ENCODE measurements at places on chromosomes 16 and 17. TPM values are rescaled to one million over a fixed set of nuclear protein-coding genes. Genes with fewer than 3 reads are reported as not detected.

The STX1B gene
- total RNA-seq: 8.5 TPM

The KRTAP1-5 gene
- total RNA-seq: 77.2 TPM

The ITGA2B gene
- 0.24 TPM for total RNA-seq

The CCL8 gene
- not detected for total RNA-seq

The CPSF4L gene
- not detected for total RNA-seq

GRCh38 chr17:76562734-76563148, 22.9 kb downstream of the PRCD start:
- peak overlapping the region; percentile 79 for H3K27ac ChIP-seq
- H3K4me1 ChIP-seq: peaks cover 82% of the 10 kb centered on the region
- peaks cover 66% of the 10 kb centered on the region for H3K36me3 ChIP-seq
- H3K4me3 ChIP-seq: peak overlapping the region; percentile 50

- no peak overlapping the region for H3K27ac ChIP-seq
- no peak overlapping the region for H3K4me3 ChIP-seq
- H3K4me1 ChIP-seq: peaks cover 38% of the 10 kb centered on the region
- H3K36me3 ChIP-seq: 0 out of 2 replicates have a peak, but pooled peaks cover 4% of the 10 kb centered on the region
- H3K27me3 ChIP-seq: peaks cover 8% of the 10 kb centered on the region
Measured at GRCh38 chr17:45366049-45366448, 49.2 kb upstream of the MAP3K14 start.

- peaks cover 17% of the 10 kb centered on the region for H3K27me3 ChIP-seq
- no peaks in the 10 kb centered on the region for H3K4me1 ChIP-seq
- H3K27ac ChIP-seq: no peak overlapping the region
Measured at GRCh38 chr16:68612996-68613395, 32.1 kb upstream of the CDH3 start.

DNA sequence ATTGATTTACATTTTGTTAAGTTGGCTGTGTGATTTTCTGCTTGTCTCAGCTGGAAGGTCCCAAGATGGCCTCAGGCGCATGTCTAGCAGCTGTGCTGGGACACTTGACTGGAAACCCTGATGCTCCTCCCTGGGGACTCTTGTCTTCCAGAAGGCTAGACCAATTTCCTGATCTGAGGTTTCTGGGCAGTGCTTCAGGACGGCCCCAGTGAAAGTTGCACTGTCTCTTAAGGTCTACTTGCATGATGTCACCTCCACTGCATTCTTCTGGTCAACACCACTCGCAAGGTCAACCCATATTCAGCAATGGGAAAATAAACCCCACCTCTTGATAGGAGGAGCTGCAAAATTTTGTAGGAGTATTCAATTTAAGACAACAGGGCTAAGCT, 116.0 kb downstream of the SALL1 start:
- no peak overlapping the region for H3K4me3 ChIP-seq
- peaks cover 7% of the 10 kb centered on the region for H3K27me3 ChIP-seq
- H3K36me3 ChIP-seq: no peaks in the 10 kb centered on the region
- H3K4me1 ChIP-seq: no peaks in the 10 kb centered on the region
- DNase-seq: no peak

GRCh38 chr16:89944773-89945172, 3.8 kb upstream of the DEF8 start:
- H3K4me3 ChIP-seq: no peak overlapping the region
- no peaks in the 10 kb centered on the region for H3K36me3 ChIP-seq
- peaks cover 7% of the 10 kb centered on the region for H3K4me1 ChIP-seq

DNA sequence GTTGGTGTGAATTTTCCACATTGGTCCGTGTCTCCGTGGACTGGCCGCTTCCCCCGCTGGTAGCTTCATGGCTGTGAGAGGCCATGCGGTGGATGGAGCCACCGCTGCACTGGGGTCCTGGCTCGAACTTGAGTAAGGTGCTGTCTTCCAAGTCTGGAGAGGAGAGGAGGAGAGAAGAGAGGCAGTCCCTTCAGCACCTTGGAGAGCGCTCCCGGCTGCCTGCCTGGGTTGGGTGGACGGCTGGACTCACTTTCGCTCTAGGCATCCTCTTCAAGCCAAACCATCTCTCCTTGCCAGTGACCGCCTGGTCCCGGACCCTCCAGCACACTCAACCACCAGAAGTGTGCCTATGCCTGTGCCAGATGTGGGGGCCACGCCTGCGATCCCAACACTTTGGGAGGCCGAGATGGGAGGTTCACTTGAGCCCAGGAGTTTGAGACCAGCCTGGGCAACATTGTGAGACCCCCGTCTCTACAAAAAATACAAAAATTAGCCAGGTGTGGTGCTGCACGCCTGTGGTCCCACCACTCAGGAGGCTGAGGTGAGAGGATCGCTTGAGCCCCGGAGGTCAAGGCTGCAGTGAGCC, 6.2 kb downstream of the JPH3 start:
- H3K27ac ChIP-seq: no peak overlapping the region
- peaks cover 39% of the 10 kb centered on the region for H3K27me3 ChIP-seq

GRCh38 chr16:72927199-72928089, 120.5 kb downstream of the ZFHX3 start:
- no peaks in the 10 kb centered on the region for H3K27me3 ChIP-seq
- peaks cover 4% of the 10 kb centered on the region for H3K36me3 ChIP-seq
- no peak overlapping the region for H3K4me3 ChIP-seq

DNA sequence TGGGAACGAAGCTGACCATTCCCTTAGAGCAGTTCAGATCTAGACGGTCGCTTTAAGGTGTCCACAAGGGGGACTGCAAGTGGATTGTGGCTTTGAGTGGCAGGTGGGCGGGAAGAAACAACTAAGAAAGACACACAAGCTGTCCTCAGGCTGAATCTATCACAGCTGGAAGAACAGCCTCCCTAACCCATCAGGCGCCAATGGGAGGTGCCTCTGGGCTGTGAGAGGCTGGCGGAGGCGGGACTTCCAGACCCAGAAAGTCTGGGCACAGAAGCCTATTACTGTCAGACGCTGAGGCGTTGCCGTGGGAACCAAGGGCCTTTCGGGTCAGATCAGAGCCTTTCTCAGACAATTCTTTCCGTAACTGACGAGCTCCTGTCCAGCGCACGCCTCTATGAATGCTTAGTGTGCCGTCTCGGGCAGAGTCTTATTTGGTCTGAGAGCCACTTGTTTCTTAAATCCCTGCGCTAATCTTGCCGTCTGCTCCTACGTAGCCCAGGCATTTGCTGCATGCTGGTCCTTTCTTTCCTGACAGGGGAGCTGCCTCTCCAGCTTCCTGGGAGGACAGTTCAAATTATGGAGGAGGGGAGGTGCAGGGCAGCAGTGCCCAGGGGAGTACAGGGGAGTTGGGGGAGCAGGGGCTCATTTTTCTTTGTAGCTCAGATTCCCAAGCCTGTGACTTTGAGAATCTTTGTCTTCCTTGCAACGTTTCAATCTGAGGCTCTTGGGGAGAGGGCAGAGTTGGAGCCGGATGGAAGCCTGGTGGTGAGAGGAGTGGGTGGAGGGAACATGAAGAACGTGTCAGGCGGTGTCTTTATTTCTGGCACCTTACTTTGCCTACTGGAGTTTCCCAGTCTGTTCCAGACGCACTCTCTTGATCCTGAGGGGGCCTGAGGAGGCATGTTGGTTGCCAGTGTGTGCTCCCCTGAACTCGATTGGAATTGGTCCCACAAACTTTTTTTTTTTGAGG, 618.7 kb downstream of the KCNJ18 start:
- H3K4me3 ChIP-seq: no peak overlapping the region
- H3K4me1 ChIP-seq: no peaks in the 10 kb centered on the region
- H3K36me3 ChIP-seq: no peaks in the 10 kb centered on the region
- peaks cover 2% of the 10 kb centered on the region for H3K27me3 ChIP-seq
- DNase-seq: no peak

DNA sequence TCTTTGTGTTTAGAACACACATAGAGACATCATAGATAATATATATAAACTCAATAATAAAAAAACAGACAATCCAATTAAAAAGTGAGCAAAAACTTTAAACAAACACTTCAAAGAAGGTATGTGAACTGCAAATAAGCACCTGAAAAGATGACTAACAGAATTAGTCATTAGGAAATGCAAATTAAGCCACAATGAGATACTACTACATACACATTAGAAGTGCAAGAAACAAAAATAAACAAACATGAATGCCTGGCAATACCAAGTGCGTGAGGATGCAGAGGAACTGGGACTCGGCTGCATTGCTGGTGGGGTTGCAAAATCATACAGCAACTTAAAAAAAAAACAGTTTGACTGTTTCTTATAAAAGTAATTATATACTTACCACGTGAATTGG, 799.0 kb downstream of the KCNJ2 start:
- no peak overlapping the region for H3K27ac ChIP-seq
- H3K4me3 ChIP-seq: no peak overlapping the region
- no peaks in the 10 kb centered on the region for H3K27me3 ChIP-seq
- no peak for DNase-seq

GRCh38 chr17:8005357-8005756, 2.9 kb downstream of the GUCY2D start:
- peaks cover 25% of the 10 kb centered on the region for H3K27me3 ChIP-seq
- H3K4me1 ChIP-seq: peaks cover 24% of the 10 kb centered on the region
- no peak for DNase-seq

- DNase-seq: no peak
- peaks cover 16% of the 10 kb centered on the region for H3K27me3 ChIP-seq
- H3K27ac ChIP-seq: no peak overlapping the region
- H3K36me3 ChIP-seq: no peaks in the 10 kb centered on the region
Measured at GRCh38 chr17:8673612-8674011, 43.1 kb upstream of the MYH10 start.

DNA sequence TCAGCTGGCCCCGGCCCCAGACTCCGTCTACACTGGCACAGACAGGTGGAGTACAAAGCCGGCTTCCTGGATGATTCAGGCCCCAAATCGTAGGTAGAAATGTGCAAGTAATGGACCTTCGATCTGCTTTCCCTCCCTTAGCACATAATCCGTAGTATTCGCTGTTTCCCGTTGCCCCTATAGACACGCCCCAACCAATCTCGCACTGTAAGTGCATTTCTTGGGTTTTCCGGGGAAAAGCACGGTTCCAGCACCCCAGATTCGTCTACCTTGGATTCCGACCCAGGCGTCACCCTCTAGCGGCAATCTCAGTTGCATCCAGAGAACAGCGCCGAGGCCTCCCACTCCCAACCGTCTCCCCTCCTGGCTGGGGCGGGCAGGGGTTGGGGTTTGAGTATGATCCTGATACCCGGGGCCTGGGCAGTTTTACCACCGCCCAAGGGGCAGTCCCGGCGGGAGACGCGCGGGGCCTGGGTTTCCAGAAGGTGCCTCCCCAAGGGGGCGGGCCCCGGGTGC, 12.1 kb upstream of the FOXF1 start:
- peaks cover 6% of the 10 kb centered on the region for H3K4me1 ChIP-seq
- no peak overlapping the region for H3K4me3 ChIP-seq
- H3K36me3 ChIP-seq: no peaks in the 10 kb centered on the region

- H3K27ac ChIP-seq: no peak overlapping the region
- H3K36me3 ChIP-seq: peaks cover 14% of the 10 kb centered on the region
- H3K4me1 ChIP-seq: peaks cover 31% of the 10 kb centered on the region
- no peak for DNase-seq
Measured at GRCh38 chr17:51245535-51245934, 14.3 kb downstream of the MBTD1 start.

DNA sequence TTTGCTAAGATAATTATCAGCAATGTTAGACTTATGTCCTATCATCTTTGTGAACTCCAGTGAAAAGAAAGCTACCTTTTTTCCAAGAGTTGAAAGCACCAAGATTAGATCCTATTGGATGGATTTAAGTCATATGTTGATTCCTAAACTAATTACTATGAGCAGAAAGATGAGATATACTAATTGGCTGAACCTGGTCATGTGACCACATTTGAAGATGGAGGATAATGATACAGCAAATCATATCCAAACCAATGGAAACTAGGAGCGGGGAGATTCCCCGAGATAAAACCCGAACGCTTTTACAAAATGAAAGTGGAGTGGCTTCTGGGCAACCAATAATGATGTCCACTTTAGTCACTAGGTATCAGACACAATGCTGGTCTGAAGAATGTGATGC, 1060.2 kb upstream of the EEF2KMT start:
- peaks cover 7% of the 10 kb centered on the region for H3K4me1 ChIP-seq
- no peaks in the 10 kb centered on the region for H3K36me3 ChIP-seq
- H3K27me3 ChIP-seq: peaks cover 1% of the 10 kb centered on the region
- H3K27ac ChIP-seq: no peak overlapping the region
- H3K4me3 ChIP-seq: no peak overlapping the region

DNA sequence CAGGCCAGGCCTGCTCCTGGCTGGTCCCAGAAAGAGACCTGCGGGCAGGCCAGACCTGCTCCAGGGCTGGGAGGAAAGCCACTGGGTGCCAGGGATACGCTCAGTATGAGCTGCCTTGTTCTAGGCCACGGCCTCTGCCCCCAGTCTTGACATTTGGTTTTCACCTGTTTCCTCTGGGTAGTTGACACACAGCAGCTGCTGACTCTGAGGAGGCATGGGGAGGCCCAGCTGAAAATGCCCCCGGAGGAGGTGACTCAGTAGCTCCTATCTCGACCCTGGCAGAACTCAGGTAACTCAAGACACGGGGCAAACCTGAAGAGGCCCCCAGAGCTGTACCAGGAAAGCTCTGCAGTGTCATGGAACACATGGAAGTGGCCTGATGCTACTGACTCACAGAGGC, 13.9 kb upstream of the ADGRG1 start:
- no peak for DNase-seq
- peaks cover 16% of the 10 kb centered on the region for H3K27me3 ChIP-seq
- H3K4me1 ChIP-seq: peaks cover 22% of the 10 kb centered on the region
- no peak overlapping the region for H3K27ac ChIP-seq
- no peaks in the 10 kb centered on the region for H3K36me3 ChIP-seq
- no peak overlapping the region for H3K4me3 ChIP-seq

DNA sequence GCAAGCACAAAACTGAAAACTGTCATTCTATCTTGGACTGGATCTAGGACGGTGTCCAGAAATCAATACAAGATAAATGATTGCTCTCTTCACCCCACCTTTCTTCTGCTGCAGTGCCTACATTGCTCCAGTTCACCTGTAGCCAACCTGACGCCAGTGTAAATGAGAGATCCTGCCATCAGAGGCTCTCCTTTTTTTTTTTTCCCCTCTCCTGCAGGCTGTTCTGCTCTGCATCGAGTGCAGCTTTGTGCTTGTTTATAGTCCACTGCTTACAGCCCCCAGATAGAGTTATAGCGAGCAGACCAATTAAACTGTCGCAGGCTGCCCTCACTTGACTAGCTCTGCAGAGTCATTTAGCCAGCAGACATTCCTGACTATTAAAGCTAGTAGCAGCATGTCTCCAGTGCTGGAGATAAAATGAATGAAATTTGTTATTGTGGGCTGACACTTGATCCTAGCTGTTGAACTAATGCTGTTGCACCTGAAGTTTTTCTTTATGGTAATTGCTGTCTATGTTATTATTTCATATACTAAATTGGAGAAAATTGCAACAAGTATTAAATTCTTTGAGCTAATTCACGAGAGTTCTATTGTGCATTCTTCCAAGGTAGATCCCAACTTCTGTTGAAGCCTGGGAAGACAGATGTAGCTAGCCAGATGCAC, 257.1 kb downstream of the FTO start:
- H3K27me3 ChIP-seq: no peaks in the 10 kb centered on the region
- no peak for DNase-seq
- no peaks in the 10 kb centered on the region for H3K4me1 ChIP-seq

DNA sequence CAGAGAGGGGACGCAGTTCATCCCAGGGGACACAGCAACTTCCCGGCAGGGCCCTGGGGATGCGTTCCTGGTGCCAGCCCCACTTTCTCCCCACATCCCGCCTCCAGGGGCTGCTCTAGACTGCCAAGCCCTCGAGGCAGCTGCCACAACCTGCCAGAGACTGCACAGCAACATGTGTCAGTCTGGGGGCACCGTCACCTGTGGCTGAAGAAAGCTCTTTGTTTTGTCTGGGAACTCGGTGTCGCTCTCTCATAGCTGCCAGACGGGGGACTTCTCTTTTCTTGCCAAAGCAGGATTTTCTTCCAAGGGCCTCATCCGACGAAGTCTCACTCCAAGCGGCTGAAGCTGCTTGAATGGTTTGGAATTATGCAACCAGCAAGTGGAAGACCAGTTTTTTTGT, 43.7 kb downstream of the COTL1 start:
- peaks cover 34% of the 10 kb centered on the region for H3K4me1 ChIP-seq
- no peak overlapping the region for H3K27ac ChIP-seq
- peaks cover 71% of the 10 kb centered on the region for H3K36me3 ChIP-seq
- no peak overlapping the region for H3K4me3 ChIP-seq

Measured in HFFc6 (cell line).